ENCODE measurements at places on chromosomes 1 and 21.
A peak's percentile ranks its signal among the peaks of the same experiment; 100 is the strongest.

GRCh38 chr1:26951821-26952497 is 8.3 kb downstream of the KDF1 start:
- DNase-seq, result no peak

GRCh38 chr1:192575499-192576189 is at the start of gene RGS1:
TSS of gene RGS1 (plus strand) at chr1:192575773. CDS start at chr1:192575793, 20 bp downstream.
- peak; percentile 92 for DNase-seq

- DNase-seq, result no peak
Observed at GRCh38 chr1:65180977-65181376, 33.0 kb downstream of the AK4 start.

GRCh38 chr1:232880354-232880753 is 70.1 kb upstream of the NTPCR start:
- DNase-seq, result no peak

DNA sequence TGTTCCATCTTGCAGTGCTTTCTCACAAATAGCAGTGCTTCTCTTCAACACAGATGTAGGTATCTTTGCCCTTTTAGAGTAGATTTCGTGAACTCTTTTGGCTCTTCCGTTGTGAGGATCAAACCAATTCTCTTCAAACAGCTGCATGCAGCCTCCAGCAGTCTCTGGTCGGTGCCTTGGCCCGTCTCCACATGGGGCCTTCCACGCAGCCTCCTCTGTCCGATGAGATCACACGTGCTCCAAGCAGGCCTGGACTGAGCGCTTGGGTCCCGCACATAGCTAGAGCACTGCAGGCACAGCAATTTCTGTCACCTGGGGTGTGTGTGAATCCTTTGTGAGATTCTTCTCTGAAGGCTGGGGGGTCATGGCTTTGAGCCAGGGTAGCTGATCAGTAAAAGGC is 82.8 kb upstream of the KCNE2 start:
- no peak for DNase-seq

DNA sequence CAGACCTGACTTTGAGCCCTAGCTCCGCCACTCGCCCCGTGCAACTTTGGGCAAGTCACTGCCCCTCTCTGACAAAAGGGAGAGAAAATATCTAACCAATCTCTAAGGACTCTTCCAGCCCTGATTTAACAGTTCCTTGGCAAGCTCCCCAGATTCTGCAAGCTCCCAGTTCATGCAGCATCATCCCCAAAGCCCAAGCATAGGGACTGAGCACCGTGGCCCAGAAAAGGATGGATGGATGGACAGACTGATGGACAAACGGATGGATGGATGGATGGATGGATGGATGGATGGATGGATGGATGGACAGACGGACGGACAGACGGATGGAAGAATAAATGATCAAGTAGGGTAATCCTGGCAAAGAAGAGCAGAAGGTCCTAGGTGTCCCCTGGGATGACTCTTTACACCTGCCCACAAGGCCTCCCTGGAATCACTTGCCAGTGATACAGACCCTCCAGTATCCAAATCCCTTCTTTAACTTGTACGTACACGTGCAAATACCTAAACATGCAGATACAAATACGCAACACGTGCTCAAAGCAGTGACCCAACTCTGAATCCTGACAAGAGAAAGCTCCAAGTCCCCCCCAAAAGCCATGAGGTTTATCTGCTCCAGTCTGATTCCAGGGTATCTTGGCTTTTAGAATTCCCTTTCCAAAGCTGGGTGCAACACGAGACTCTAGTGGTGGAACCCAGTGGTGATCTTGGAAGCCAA is 16.0 kb downstream of the IFFO2 start:
- DNase-seq, result no peak

- no peak for DNase-seq
Observed at GRCh38 chr21:31443736-31444521, 99.9 kb upstream of the TIAM1 start.

DNA sequence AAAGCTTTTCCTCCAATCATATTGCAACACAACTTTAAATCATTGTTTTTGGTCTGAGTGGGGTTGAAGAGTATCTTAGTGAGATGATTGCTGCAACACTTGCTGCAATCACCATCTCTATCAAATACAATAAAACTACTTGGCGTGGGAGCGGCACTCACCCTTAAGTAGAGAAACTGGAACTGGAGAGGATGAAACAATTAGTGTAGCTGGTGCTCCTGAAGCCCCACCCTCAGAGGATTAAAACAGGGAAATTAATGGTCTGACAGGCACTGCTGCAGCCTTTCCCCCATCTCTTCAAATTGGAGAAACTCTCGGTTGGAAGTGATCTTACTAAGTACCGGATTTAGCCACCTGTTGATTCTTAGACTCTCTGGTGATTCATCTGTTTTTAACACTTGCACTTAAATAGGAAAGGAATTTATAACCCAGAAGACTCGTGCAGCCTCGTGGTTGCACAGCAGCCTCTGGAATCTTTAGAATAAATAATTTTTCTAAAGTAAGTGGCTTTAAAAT is 80.5 kb upstream of the KIF26B start:
- no peak for DNase-seq

- no peak for DNase-seq
Observed at GRCh38 chr1:9606948-9607347, 18.2 kb downstream of the TMEM201 start.

GRCh38 chr1:164764333-164764732 is 205.3 kb downstream of the PBX1 start:
- no peak for DNase-seq

DNA sequence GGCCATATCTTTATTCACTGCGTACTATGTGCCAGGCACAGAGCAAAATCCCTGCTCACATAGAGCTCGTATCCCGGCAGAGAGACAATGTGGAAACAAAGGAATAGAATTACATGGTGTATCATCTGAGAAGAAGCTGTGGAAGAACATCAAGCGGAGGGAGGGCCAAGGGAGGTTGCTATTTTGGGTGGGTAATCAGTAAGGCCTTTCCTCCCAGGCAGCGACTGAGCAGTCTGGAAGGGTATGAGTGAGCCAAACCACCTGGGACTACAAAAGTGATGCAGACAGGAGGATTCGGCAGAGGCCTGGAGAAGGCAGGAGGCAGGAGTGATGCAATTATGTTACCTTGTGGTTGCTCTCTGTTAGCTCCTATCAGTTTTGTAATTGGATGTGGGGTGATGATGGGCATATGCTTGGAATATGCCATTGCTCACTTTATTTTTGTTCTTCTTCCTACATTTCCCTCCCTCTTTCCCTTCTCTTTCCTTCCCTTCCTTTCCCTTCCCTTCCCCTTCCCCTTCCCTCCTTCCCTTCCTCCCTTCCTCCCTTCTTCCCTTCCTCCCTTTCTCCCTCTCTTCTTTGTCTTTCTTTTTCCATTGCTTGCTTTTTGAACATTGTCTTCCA is 172.9 kb downstream of the DISC1 start:
- no peak for DNase-seq

- no peak for DNase-seq
Observed at GRCh38 chr1:15197591-15198447, 44.3 kb downstream of the TMEM51 start.

DNA sequence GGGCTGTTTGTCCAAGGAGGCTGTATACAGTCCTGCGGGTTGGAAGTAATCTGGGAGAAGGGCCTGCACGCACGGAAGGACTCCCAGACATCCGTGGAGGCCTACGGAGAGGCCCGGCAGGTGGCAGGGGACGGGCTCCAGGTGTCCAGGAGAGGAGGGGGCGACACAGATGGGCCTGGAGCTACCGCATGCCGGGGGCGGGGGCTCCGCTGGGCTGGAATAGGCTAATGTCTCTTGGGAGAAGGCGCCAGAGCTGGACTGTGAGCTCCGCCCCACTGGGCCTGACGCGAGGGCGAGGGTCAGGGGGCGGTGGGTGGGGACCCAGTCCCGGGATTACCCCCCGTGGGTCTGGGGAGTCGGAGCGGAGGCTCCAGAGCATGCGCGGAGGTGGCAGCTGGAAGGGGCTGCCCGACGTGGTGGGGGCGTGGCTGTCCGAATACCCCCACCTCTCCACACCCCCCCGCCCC is 659 bp downstream of the AGO1 start:
- peak; percentile 84 for DNase-seq

All from activated CD4-positive, alpha-beta T cell treated with anti-CD3 and anti-CD28 coated beads, Interleukin-2, amount 10 ng/mL, durations not matched to agents 24 days and 14 days (primary cell).